ENCODE measurements at places on chromosomes 1 and 21.

GRCh38 chr1:90724926-90725656 lies 8.0 kb upstream of the BARHL2 start:
- no peak for DNase-seq

- no peak for DNase-seq
Observed at GRCh38 chr1:205317311-205317917, 4.1 kb downstream of the NUAK2 start.

DNA sequence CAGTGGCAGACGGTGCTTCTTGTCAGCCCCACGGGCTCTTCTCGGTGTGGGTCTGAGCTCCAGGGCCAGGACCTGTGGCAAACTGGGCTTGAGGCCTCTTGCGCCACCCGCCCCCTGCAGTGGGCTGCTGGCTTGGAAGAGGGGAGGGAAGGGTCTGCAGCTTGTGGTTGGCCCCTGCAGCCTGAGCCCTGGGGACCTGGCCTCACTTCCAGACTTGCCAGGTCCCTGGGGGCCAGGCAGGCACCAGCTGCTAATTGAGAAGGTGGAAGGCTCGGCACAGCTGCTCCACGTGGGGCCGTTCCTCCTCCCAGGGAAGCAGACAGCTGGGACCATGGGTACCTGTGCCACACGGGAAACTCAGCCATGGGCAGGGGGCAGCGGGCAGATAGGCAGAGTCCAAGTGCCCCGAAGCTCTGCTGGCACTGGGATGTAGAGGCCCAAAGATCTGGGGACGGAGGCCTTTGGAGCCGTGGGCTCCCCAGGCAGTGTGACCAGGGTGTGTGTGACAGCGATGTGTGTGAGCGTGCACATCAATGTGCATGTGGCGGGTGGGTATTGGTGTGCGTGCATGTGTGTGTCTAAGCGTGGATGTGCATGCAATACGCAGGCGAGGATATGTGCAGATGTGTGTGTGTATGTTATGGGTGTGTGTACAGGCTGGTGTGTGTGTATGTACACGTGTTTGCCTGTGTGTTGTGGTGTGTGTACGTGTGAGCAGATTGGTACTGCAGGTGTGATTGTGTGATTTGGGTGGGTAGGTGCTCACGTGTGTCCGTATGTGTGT lies 39.3 kb downstream of the TP73 start:
- DNase-seq, result no peak

DNA sequence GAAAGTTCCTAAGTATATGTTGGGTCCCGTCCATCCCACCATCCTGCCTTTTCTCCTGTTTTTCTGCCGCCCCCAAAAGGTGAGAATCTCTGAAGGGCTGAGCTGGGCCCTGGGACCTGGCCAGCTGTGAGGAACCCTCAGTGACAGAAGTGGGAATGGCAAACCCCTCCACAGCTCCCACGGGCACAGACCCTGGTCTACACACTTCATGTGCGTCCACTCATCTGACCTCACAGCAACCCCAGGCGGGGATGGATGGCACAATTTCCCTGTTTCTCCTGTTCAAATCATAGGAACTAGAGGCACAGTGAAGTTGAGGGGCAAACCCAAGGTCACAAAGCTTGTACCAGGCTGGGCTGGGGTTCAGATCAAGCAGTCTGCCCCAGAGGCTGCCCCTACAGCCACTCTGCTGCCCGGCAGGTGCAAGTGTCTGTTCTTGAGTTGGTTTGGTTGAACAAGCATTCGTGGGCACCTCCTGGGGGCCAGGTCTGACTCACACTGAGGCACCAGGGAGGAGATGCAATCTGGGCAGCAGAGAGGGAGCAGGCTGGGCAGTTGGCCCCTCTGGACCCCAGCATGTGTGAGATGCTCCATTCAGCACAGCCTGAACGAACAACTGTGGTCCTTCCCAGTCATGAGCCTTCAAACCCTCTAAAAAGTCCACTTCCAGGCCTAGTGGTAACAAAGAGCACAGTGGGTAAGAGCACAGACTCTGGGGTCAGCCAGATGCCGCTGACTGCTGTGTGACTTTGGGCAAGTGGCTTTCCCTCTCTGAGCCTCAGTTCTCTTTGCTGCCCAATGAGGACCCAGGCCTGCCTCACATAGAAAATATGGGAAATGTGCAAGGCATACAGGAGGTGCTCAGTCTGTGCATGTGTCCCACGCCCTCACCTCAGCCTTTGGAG lies 4.0 kb downstream of the EDN2 start:
- DNase-seq, result no peak

DNA sequence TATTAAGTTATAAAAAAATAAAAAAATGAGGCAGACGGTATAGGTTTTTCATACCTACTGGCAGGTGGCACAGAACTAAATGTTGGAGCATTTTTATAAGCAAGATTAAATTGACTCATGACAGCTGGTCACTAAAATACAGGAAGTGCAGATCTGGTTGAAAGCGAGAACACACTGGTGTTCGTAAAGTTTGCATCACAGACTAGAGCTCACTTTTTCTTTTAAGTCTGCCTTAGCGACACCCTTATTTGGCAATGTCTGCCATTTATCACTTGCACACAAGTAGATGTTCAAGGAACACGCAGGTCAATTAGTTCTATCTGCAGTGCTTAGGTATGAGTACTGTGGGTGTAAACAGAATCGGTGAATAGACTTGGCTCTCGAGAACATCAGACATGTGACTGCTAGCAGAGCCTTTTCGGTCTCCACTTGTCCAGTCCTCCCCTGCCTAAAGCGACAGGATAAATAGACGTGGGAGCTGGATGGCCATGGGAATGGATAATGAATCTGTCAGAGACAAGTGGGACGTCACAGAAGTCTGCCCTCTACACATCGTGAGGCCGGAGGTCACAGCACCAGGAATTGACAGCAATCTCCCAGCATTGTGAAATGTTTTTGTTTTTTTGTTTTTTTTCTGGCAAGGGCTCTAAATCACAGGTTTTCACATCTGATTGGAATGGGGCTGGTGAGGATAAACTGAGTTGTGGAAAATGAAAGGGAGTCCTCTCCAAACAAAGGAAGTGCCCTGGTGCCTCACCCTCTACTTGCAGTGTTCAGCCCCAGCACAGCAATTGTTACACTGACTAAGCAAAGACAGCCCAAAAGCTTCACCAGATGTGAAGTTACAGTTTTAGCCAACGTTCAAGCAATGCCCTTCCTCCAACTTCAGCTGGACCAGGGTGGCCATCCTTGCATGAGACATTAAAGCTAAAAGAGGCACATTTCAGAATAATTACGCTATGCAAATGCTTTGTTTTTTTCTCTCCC lies 248.9 kb downstream of the NTNG1 start:
- DNase-seq, result no peak

GRCh38 chr1:91759076-91759475 lies 126.9 kb downstream of the TGFBR3 start:
- DNase-seq, result no peak

- no peak for DNase-seq
Observed at GRCh38 chr1:21457654-21458053, 17.7 kb downstream of the NBPF3 start.

- DNase-seq, result no peak
Observed at GRCh38 chr1:229237320-229237719, 33.6 kb upstream of the RAB4A start.

GRCh38 chr1:171563675-171564074 lies 58.4 kb upstream of the MYOCOS start:
- DNase-seq, result no peak

GRCh38 chr1:93980320-93981273 lies 71.4 kb upstream of the GCLM start:
- DNase-seq, result no peak

GRCh38 chr1:30111431-30111830 lies 612.0 kb downstream of the MATN1 start:
- peak; percentile 14 for DNase-seq

DNA sequence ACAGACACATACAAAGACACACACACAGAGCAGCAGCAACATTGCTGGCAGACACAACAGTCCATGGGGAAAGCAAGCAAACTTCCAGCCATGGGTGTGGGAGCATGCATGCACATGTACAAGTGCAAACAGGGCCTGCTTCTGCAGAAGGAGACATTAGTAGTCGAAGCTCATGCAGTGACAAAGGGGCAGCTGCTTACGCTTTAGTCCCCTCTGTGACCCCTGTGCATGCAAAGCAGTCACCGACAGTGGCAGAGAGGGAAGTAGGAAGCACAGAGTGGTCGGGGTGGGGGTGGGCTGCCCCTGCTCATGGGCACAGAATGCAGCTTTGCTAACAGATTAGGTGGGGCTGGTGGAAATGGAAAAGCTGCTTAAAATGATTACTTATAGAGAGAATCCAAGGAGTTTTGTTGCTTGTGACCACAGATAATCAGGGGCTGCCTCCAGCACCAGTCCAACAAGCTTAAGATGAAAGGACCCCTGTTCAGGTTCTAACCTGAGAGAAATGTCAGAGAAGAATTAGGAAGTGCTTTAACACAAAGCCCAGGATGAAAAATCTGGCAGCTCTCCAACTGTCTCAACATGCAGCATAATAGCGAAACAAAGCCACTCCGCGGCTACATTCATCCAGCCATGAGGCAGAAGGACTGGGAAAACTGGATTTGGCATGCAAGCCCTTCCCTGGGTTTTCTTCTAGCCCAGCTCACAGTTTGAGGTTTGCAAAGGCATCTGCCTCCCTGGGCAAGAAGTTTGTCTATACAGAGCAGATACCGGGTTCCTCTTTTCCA lies 378.9 kb downstream of the KCNH1 start:
- DNase-seq, result no peak

DNA sequence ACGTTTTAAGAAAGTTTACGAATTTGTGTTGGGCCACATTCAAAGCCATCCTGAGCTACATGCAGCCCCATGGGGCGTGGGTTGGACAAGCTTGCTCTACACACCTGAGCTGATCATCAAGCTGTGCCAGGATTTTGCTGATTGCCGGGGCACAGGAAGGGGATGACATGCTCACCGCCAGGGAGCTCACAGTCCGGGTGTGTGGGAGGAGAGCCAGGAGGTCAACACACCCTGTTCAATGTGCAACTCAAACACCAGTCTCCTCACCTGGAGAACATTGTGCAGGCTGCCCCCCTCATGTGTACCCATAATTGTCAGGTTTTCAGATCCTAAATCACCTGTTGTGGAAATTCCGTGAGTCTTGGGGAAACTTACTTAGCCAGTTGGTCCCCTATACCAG lies 969 bp downstream of the CYP4A11 start:
- no peak for DNase-seq

DNA sequence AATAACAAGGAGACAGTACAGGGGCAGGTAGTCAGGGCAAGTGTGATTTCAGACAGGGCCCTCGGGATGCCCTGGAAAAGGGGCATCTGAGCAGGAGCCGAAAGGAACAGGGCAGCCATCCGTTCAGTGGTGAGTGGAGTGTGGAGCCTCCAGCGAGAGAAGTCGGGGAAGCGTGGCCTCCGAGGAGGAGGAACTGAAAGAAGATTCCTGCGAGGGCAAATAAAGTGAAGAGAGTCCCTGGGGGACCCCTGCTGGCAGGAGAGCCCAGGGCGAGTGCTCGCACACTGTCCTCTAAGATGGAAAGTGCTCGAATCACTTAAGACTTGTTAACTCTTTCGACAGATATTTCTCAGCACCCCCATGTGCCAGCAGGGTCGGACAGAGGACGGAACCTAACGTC lies 3.5 kb upstream of the UTS2 start:
- DNase-seq, result no peak

DNA sequence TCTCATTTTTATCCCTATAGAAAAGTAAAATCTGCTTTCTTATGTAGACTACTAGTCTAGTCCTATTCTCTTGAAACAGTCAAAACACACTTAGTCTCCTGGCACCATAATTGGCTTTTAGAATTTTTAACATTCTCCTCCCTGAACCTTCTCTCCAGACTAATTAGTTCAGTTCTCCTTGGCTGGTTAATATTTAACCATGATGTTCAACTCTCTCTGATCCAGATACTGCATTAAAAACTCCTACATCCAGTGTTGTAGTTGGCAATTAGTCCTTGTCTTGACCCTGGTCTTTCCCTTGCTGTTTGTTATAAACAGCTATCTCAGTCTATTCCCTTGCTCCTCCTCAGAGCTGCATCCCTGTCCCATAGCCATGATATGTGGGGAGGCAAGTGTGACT lies 422.9 kb upstream of the BEND5 start:
- DNase-seq, result no peak

- DNase-seq, result no peak
Observed at GRCh38 chr21:39694750-39695149, 50.2 kb upstream of the IGSF5 start.

GRCh38 chr1:223700388-223700918 lies 11.9 kb upstream of the CAPN2 start:
- no peak for DNase-seq
